Activated CD8-positive, alpha-beta memory T cell treated with anti-CD3 and anti-CD28 coated beads for 1 hour (primary cell): ENCODE measurements at places on chromosomes 4 and X.

DNA sequence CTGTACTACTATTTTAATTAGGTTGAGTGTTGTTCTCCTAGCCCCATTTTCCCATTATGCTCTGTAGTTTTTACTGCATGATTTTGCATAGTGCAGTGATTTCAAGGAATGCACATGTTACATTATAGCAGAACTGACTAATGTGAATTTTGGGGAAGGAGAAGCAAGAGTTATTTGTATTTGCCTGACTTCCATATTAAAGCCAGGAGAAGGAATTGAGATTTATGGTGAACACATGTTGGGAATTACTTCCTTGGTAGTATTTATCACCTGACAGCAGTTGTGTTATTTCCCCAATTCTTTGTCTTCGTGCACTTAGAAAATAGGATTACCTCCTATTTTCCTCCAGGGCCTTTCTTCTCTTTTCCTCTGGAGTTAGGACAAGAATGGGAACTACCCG lies 3.2 kb downstream of the TMEM144 start:
- DNase-seq, result no peak

- DNase-seq, result no peak
These were observed 69.2 kb upstream of the FAT1 start for GRCh38 chr4:186792728-186793366.

GRCh38 chr4:39770005-39770404 lies 72.1 kb downstream of the UBE2K start:
- DNase-seq, result no peak

DNA sequence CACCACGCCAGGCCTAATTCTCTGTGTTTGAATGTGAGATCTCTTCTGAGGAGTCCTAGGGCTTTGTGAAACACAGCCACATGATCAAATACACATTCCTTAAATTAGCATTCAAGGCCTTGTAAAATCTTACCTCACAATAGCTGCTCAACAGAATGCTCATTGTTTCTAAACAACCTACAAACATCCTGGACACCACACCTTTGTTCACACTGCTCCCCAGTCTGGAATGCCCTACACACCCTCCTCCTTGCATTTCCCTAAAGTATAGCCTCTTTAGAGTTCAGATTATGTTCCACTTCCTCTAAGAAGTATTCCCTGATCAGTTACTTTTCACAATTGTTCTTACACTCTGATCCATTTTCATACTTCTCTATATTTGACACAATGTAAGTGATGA lies 110.6 kb downstream of the AGTR2 start:
- DNase-seq, result no peak

DNA sequence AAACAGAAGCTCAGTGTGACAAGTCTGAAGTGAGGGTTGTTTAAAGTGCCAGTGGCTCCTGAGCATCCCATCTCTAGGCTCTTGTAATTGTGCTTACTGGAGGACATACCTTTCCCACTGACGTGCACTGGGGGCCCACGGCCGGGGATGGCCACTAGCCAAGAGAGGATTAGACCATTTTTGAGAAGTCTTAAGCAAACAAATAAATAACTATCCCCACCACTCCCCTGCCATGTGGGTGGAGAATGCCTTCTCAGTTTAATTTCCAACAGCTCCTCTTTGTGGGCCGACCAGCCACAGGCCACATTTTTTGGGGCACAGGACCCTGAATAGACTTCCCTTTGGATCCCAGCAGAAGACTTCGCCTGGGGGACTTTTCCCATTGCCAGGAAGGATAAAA lies 125.0 kb upstream of the MSX1 start:
- no peak for DNase-seq

DNA sequence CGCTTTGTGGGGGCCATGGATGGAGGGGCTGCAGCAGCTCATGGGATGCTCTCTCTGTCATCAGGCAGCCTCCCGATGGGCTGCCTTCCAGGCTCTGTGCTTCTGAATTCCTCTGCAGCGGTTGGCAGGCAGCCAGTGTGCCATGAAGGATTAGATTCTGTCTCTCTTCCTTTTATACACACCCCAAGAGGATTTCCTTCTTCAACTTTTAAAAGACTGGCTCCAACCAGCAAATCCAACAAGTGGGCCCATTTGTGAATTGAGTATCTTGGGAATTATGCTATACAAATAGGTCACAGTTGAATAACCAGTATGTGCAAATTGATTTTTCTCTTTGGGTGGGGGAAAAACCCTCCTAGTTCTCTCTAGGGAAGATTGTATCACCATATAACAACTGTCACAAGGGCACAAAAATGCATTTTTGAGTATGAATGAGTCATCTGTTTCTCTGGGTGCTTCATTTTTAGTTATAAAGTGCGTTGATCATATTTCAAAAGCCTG lies 96.8 kb upstream of the FAT1 start:
- no peak for DNase-seq

- DNase-seq, result no peak
These were observed 103.0 kb downstream of the SYNPO2 start for GRCh38 chr4:118991686-118992085.

- DNase-seq, result no peak
These were observed 50.1 kb downstream of the DHRSX start for GRCh38 chrX:2450681-2451080.

- DNase-seq, result no peak
These were observed 57.9 kb downstream of the CCKAR start for GRCh38 chr4:26432419-26432818.

GRCh38 chr4:16230308-16230707 lies 4.0 kb upstream of the TAPT1 start:
- DNase-seq, result no peak

- DNase-seq, result no peak
These were observed 62.2 kb upstream of the GPM6A start for GRCh38 chr4:175874306-175874705.

GRCh38 chr4:51963841-51964517 lies 56.2 kb downstream of the LRRC66 start:
- DNase-seq, result no peak

DNA sequence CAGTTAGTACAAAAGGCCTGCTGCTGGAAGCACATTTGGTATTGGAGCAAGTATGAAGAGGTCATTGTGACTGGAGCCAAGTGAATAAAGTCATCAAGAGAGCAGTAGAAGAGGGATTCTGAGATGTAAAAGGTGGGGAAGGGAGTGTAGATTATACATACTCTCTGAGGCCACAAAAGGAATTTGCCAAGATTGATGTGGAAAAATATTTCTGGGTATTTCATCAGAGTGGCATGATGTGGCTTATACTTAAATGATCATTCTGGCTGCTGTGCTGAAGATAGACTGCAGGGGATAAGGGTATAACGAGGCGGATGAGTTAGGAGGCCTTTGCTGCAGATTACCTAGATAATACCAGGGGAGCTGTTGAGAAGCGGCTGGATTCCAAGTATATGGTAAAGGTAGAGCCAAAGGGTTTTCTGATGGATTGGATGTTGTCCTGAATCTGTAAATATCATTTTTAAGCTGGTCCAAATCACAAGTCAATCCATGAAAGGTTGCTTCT lies 231.8 kb upstream of the AGA start:
- no peak for DNase-seq

- no peak for DNase-seq
These were observed 115.9 kb upstream of the PDLIM3 start for GRCh38 chr4:185651137-185651677.

DNA sequence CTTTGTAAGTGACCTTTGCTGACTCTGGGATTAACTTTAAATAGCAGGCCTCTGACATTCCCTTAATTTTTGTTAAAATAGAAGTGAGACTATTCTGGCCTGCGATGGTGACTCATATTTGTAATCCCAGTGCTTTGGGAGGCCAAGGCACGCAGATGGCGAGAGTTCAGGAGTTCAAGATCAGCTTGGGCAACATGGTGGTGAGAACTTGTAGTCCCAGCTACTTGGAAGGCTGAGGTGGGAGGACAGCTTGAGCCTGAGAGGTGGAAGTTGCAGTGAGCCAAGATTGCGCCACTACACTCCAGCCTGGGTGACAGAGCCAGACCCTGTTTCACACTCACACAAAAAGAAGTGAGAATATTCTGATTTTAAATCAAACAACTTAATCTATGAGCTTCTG lies 27.3 kb downstream of the ZNF330 start:
- DNase-seq, result no peak

- no peak for DNase-seq
These were observed 954.5 kb upstream of the IGFBP7 start for GRCh38 chr4:58064653-58065052.

DNA sequence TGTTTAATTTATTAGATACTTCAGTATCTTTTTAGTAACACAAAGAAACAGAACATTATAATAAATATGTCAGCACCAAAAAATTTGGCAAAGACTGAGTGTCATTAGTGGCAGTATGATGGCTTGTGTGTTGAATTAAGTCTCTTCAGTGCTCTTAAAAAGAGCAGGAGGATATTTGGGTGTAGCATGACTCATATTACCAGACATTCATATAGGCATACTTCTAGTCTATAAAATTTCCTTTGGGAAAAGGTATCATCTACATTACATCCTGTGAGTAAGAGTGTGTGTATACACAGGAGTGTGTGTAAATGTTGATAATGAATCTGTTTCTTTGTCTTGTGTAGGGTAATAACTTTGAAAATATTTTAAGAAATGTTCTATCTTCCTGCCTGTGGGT lies 135.7 kb downstream of the CNKSR2 start:
- DNase-seq, result no peak

DNA sequence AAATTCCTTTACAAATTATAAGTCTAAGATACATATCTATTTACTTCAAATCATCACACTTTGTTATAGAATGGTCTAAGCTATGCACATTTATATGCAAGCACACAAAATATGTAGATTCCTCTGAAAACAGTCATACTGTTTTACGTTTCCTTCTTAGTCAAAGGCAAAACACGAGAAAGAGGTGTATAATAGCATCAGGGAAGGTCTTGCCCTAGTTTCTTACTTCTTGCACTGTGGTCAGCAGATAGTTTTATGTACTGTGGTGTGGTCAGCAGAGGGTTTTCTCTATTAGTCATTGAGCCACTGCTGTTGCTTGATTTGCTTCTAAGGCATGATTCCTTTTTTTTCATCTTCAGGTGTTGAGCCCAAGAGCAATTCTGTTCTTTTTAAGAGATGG lies 117.7 kb downstream of the ADAM29 start:
- no peak for DNase-seq

DNA sequence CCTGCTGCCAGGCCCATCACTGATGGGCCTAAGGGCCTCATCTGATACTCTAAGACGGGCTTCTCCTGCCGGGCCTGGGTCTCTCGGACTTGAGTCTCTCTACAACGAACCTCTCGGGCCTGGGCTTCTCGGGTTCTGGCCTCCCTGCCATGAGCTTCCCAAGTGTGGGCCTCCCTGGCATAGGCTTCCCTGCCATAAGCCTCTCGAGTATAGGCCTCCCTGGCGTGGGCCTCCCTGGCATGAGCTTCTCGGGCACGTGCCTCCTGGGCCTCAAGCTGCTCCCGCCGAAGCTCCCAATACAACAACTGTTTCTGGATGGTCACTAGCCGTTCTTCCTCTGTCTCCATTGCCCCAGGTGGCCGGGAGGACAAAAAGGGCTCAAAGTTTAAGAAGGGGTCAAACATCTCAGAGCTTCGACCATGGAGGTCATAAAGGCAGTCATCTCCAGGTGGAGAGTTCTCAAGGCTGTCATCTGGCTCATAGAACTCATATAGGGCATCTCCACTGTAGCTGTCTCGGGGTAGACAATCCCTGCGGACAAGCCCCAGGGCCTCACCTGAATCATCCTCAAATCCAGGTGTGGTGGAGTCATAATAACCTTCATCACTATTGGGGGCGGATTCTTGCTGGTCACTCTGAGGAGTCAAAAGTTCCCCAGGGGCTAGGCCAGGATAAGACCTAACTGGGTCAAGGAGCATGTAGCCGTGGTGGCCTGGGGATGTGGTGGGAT lies 14.1 kb downstream of the AMER1 start:
- no peak for DNase-seq

DNA sequence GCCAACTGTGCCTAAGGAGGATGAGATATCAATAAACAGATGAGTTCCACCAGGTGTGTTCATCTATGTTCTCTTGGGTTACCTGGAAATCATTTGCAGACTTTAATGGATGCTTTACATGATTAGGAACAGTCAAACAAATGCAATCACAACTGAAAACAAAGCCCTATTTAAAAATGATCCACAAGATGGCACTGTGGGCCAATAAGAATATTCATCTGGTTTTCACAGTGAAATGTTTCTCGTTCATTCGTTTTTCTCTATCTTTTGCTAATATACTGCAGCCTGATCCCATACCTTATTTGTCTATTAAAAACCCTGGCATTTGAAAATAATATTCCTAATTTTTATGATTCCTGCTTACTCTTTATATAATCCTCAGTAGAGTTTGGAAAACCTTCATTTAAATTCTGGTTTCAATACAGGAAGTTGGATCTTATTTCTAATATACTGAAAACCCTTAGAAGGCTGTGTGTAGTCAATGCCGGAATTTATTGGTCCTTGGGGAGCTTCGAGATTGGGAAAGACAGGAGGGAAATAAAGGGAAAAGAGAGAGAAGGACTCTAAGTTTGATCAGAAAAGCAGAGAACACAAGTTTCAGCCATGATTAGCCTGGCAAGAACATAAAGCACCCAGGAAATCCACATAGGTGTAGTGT lies 63.8 kb upstream of the TAPT1 start:
- DNase-seq, result no peak

GRCh38 chrX:39857780-39858179 lies 240.0 kb downstream of the BCOR start:
- DNase-seq, result no peak

GRCh38 chr4:148055844-148056243 lies 324.0 kb downstream of the ARHGAP10 start:
- DNase-seq, result no peak

DNA sequence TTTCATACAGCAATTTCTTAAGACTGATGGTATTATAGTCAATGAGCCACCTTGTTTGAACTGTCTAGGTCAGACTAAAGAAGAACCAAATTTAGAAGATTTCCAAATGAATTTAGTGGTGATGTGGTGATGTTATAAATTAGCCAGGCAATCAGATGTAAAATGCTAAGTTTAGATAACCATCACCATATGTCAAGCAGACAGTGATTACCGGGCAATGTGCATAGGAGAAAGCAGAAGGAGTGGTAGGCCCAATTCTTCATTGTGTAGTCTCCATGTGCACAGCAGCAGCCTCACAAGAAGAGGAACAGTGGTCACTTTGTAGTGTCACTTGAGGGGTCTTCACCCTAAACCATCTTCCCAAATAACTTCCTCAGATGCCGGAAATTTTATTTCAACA lies 198.8 kb downstream of the ANTXR2 start:
- DNase-seq, result no peak

DNA sequence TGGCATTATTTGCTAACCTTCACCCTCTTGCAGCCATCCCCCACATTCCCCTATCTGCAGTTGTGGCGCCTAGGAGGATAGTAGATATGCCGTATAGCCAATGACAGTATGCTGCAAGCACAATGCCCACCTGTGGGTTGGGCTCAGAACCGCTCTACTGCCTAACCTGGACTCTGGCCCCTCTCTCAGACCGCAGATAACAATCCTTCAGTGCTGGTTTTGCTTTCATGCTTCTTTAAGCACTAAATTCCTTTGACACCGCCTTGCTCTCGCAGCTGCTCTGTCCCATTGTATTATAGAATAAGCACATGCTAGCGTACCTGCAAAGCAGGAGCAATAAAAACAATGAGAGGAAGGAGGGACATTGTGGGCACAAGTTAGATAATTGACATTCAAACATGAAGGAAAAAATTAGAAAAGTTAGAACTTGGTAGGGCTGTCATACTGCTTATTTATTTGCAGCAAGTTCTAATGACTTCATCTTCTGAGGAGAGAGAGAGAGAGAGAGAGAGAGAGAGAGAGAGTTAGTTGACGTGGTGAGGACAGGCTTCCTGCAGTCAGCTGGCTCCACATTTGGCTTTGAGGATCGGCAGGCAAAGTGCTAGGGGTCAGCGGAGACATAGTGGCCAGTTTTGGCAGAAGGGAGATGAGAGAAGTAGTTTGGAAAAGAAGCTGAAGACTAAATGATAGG lies 55.8 kb downstream of the WWC2 start:
- DNase-seq, result no peak

- DNase-seq, result no peak
These were observed 1831.4 kb downstream of the ARAP2 start for GRCh38 chr4:34412911-34413310.
